ENCODE measurements at places on chromosomes 7 and 10.
A peak's percentile ranks its signal among the peaks of the same experiment; 100 is the strongest.

DNA sequence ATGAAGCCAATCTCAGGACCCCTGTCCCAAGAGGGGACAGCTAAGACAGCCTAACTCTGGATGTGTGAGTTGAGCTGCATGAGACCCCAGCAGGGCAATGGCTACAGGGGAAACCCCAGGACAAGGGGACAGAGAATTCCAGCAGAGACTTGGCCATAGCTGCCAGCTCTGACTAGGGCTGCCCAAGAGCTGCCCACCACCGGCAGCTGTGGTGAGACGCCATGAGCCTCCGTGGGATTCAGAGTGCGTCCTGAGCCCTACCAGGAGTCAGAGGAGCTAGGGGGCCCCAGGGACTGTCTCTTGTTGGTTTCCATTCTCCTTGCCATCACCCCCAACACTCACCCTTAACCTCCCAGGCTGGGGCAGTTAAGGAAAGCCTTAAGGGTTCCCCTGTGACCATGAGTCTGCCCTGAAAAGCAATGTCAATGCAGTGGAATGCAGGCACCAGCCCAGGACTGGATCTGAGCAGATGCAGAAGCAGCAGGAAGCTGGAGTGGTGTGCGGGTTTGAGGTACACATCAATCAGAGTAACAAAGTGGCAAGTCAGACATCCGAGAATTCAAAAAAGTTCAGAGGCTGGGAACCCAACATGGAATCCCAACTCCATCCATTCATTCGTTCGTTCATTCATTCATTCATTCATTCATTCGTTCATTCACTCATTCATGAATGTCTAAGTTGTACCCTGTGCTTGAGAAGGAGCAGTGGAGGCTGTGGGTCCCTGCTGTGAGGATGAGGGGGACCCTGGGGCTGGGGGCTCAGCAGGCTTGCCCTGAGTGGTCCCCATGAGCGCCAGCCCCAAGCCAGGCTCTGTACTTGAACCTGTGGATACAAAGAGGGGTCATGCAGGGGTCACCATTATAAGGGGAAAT, 52.9 kb downstream of the C10orf120 start:
- DNase-seq, result no peak

- DNase-seq, result no peak
These were observed 297.8 kb upstream of the ZNF32 start for GRCh38 chr10:43946445-43946844.

- DNase-seq, result no peak
These were observed 79.2 kb downstream of the PHTF2 start for GRCh38 chr7:77877791-77878190.

DNA sequence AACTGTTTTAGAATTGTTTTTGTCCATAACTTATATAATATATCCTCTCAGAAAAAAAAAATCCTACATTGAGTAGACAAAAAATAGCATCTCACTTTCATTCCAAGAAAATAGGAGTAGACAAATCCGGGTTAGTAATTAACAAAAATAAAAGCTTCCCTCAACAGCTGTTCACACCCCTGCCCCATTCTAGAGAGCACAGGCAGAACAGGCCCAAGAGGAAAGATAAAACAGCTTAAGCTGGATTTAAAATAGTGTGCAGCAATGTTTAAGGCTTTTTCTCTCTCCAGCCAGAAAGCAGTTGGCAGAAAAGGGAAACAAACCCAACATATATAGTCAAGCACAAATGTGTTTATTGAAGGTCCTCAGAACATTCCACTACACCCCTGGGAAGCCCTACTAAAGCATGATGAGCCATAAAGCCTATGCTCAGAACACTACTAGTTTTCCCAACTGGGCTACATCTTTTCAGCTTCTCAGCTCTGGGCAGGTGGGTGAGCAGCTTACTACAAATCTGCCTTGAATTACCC, 189.9 kb downstream of the MTERF1 start:
- DNase-seq, result no peak

- no peak for DNase-seq
These were observed 507.0 kb upstream of the KLF6 start for GRCh38 chr10:4291990-4292389.

DNA sequence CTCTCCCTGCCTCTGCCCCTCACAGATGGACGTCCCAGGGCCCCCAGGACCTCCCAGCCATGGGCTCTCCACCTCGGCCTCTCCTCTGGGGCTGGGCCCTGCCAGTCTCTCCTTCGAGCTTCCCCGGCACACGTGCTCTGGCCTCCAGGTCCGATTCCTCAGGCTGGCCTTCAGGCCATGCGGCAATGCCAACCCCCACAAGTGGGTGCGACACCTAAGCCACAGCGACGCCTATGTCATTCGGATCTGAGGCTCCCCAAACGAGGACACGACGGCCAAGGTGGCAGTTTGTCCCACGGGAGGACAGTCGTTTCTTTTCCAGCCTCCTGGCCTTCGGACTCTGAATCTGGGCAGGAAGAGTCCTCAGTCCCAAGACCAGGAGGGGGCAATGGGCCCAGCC, 5.2 kb downstream of the AP4M1 start:
- DNase-seq, result no peak

DNA sequence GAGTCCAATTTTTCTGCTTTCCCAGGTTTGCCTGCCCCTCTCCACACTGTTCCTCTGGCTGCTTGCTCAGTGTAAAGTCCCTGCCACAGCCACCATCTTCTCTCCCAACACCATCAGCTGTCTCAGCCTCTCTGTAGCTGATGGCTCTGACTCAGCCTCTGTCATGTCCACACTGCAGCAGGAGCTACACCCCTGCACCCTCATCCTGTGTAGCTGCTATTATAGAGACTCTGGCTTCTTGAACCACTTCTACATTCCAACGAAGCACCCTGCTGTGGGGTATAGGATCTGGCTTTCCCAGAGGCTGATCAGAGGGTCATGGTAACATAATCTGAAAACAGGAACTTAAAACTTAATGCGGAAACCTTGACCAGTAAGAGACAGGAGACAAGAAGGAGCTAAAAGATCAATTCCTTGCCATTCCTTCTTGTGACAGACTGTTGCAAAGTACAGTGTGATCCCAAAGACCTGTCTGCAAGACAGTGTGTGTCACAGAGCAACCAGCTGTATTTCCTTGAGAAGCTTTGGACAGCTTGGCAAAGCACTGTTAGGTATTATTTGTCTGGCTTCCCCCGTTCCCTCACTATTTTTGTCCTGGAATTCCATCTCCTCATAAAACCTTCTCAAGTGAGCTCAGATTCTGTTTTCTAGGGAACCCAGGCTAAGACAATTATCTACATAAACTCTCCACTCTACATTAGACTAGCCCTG, 42.3 kb downstream of the NRCAM start:
- peak; percentile 41 for DNase-seq

- peak; percentile 40 for DNase-seq
These were observed 175.1 kb downstream of the COBL start for GRCh38 chr7:51141451-51142003.

Measured in kidney glomerular epithelial cell (primary cell).